ENCODE measurements at places on chromosomes 1 and 21.

- DNase-seq, result no peak
Measured at GRCh38 chr1:196887515-196888239, at the start of gene CFHR4. TSS of gene CFHR4 (plus strand) at chr1:196888052. CDS start at chr1:196888151, 99 bp downstream.

DNA sequence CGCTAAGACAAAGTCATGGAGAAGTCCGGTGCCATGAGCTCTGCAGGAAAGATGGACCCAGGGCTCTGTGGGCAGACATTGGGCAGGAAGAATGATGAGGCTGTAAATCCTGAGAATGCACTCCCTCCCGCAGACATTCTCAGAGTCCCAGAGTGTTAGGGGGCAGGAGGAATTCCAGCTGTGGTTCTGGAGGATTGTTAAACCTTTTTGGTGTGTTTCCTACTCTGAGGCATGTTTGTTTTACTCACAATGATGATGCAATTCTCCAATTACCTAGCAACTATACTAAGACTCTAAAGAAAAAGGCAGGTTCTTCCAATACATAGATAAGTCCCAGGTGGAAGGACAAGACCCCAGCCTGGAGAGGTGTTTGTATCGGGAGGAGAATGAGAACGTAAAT, 2.8 kb upstream of the CAPN9 start:
- DNase-seq, result no peak

GRCh38 chr1:10940451-10940804, 72.0 kb upstream of the TARDBP start:
- DNase-seq, result no peak

DNA sequence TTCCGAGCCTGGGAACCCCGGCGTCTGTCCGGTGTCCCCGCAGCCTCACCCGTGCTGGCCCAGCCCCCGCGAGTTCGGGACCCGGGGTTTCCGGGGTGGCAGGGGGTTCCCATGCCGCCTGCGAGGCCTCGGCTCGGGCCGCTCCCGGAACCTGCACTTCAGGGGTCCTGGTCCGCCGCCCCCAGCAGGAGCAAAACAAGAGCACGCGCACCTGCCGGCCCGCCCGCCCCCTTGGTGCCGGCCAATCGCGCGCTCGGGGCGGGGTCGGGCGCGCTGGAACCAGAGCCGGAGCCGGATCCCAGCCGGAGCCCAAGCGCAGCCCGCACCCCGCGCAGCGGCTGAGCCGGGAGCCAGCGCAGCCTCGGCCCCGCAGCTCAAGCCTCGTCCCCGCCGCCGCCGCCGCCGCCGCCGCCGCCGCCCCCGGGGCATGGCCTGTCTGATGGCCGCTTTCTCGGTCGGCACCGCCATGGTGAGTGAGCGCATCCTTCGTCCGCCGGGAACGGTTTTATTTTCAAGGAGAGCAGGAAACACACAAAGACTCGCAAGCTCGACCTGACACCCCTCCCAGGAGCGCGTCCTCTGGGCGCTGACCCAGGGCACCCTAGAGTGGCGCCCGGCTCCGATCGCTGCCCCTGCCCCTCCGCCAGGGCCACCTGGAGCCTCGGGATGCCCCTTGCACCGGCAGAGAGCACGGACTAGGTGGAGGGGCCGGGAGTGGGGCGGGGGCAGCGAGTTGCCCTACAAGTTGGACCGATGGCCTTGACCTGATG, at the start of gene ABCG1:
Gene ABCG1, plus strand, starts transcription at position 305 of the 770 bp plus-strand sequence. Its CDS starts 123 bp downstream, at position 428.
- DNase-seq, result no peak

GRCh38 chr1:93537396-93537795, 89.5 kb downstream of the FNBP1L start:
- DNase-seq, result no peak

- no peak for DNase-seq
Measured at GRCh38 chr1:115073298-115074087, 15.8 kb downstream of the TSPAN2 start.

- DNase-seq, result no peak
Measured at GRCh38 chr1:220884981-220885918, 6.0 kb downstream of the HLX start.

GRCh38 chr1:184298440-184299405, 88.1 kb upstream of the C1orf21 start:
- no peak for DNase-seq
